ENCODE measurements at places on chromosomes 16 and 17.

- no peak for DNase-seq
Observed at GRCh38 chr17:66829386-66829864, 5.5 kb upstream of the CACNG5 start.

DNA sequence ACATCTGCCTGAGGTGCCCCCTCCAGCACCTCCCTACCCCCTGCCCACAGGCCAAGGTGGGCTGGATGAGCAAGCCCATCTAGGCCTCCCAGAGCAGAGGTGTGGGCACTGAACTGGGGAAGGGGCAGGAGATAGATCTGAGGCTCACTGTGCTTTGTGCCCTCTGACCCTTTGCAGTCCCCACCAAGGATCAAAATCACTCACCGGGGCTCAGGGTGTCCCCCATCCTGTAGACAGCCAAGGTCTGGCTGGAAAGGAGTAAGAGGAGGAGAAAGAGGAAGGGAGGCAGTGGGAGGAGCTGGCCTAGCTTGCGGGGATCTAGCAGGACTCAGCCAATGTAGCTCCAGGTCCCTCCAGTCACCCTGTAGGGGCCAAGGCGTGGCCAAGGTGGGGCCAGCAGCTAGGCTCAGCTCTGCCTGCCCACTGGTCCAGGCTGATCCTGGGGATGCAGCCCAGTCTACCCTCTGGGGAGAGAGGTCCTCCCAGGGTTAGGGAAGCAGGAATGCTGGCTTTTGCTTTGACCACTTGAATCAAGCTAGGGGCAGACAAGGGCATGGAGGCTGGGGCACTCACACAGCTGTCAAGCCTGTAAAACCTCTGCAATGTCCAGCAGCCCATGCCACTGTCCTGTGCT is 1.8 kb downstream of the SLC12A4 start:
- DNase-seq: no peak

GRCh38 chr17:78598013-78598471 is 20.8 kb upstream of the DNAH17 start:
- no peak for DNase-seq

GRCh38 chr17:33091271-33091670 is 99.6 kb downstream of the SPACA3 start:
- DNase-seq: no peak

GRCh38 chr17:14297161-14297851 is 3.6 kb upstream of the HS3ST3B1 start:
- DNase-seq: no peak

GRCh38 chr17:40936976-40937375 is 470 bp downstream of the KRT23 start:
- DNase-seq: no peak
